ENCODE measurements at places on chromosomes 7 and 10.

DNA sequence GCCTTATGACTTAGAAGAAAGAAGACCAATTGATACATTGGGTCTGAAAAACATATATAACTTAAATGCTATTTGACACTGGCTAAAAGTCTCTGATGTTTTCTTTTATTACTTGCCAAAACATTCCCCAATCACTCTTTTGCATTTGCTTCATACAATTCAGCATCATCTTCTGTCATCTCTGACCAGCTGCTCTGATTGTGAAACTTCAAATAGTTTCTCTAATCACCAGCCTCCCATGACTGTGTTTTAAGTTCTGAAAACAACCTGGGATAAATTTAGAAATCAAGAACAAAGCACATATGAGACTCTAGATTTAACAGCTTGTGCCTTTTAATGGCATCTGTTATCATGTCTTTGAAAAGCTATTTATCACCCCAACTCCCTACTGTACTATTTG is 208.4 kb upstream of the KCND2 start:
- no peak for DNase-seq

GRCh38 chr10:92695679-92696605 is 6.2 kb downstream of the HHEX start:
- no peak for DNase-seq

DNA sequence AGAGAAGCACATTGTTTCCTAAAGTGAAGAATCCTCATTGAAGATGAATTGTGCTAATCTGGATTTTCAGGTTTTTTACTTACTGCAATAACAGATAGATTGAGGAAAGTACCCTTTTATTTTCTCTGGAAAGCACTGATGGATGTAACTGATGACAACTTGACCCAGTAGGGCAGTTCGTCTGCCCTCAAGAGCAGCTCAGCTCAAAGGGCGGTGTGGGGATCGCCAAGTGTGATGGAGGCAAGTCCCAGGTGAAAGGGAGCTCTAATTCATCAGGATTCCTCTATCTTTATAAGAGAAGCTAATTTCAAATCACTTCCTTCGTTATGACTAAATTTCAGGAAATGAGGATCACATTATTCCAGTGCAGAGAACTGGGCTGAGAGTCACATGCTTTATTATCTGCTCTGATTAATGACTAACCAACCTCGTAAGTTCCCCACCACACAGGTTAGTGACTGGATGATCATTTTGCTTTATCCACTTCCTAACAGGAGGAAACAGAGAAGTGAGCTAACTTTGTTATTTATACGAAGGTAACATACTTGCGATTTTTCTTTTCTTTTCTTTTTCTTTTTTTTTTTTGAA is 98.8 kb downstream of the PFKFB3 start:
- no peak for DNase-seq

DNA sequence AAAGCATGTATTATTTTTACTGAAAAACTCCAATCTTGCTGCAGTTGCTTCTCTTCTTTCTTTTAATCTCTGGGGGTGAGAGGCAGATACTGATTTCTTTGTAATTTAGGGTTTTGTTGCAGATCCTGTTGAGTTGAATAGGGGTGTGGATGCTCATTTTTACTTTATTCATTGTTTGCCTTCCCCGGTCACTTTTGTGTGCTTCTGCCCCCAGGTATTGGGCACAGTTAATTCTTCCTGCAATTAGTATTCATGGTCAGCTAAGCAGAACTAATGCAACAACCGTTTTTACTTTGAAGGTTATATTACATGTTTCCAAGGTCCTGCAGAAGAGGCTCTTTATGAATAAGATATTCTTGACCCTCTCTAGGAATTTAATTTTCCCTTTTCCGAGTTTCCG is 96.4 kb downstream of the BUB3 start:
- DNase-seq: no peak

DNA sequence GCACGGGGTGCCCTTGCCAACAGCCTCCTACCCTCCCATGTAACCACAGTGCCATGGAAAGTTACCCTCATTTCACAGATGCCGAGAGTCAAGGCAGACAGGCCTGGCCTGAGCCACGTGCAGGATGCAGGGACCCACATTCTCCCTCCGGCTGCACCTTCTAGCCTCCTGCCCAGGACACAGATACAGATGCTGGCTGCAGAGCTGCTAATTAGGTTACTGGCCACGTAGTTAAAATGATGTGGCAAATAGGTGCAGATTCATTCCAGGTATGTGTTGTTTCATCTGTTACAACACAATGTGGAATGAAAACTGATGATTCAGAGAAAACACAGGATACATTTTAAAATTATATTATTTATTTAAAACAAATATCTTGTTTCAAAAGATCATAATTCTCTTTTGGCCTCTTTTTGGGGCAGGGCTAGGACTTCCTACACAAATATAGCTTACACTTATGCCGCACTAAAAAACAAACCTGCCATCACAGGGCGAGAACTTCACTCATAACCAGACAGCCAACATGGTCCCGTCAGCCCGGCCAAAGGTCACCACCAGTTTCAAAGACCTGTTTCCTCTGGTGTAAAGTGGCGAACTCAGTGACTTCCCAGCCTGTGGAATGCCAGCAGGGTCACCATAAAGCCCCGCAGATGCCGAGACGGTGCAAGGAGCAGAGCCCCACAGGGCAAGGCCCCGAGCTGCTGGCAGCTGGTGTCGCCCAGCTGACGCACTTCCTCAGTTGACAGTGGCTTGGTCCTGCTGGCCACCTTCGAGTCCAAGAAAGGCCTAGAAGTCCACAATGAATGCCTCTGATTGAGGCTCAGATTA is 83.5 kb downstream of the TNS3 start:
- DNase-seq: no peak

- no peak for DNase-seq
These were observed 269.7 kb upstream of the PHF14 start for GRCh38 chr7:10703981-10704380.

DNA sequence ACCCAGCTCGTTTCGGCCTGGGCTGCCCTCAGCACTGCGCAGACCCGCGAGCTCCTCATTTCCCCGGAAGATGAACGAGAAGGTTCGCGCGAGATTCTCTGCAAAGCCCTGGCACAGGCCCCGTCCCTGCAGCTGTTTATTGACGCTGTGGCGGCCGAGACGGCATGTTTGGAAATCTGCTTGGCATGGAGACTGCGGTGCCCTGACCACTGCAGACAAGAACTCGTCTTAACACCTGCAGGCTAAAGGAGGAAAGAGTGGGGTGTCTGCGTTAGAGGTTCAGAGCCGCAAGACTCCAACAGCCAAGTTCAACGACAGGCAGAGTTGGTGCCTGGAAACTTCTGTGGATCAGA is 125.6 kb downstream of the DNAJB6 start:
- DNase-seq: no peak

All from activated CD8-positive, alpha-beta memory T cell treated with anti-CD3 and anti-CD28 coated beads for 1 hour (primary cell).